SW480 (cell line): ENCODE measurements at places on chromosomes 12 and 14.

DNA sequence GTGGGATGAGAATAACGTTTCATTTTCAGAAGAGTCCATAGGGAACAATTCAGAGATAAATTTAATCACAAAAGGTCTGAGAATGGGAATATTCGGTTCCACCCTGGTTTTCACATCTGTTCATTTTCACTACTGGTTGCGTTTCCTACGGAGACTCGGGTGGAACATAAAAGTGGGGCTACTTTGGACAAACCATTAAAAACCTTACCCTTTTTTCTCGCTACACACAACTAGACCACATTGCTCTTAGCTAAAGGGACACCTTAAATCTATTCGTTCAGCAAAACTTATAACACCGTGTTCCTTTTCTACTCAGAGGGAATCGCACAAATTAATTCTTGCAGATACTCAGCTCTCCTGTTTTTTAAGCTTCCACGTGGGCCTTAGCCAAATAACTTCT, 1.0 kb upstream of the SUDS3 start:
- DNase-seq = no peak

- no peak for DNase-seq
These were observed 38.5 kb downstream of the LRIG3 start for GRCh38 chr12:58881816-58882215.

DNA sequence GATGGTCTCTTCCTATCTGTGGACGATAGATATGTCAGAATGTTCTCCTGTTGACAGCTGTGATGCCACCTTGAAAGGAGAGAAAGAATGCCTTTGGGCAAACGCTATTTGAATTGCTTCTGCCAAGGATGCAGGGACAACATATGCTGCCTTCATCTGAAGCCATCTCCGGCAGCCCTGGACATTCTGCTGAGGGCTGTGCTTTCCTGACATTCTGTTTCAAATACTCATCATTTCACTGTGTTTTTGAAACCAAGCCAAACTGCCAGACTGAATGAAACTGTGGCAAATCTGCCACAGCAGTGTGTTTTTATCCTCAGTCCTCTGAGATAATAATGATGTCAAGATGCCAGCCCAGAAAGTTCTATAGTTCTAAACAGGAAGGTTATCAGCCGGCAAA, 85.8 kb upstream of the BCAT1 start:
- no peak for DNase-seq

- peak; percentile 27 for DNase-seq
These were observed 717 bp downstream of the PPHLN1 start for GRCh38 chr12:42326541-42327226.

GRCh38 chr14:69633238-69633637, 21.8 kb downstream of the SUSD6 start:
- DNase-seq = no peak

DNA sequence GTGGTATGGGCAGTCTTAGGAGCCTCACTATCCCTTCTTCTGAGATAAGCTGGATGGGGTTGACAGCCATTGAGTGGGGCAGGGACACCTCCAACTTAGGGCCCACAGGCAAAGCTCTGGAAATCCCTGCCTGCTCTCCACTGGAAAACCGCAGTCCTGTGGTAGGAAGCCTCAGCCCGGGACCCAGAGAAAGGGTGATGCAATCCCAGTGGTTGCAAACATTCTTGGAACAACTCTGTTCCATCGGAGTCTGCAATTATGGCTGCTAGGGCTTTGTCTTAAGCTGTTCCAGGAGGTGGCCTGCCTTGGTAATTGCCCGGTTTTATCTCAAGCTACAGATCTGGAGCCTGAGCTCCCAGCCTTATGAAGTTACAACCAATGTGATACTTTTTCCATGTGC, 133.4 kb downstream of the DICER1 start:
- DNase-seq = peak; percentile 37

DNA sequence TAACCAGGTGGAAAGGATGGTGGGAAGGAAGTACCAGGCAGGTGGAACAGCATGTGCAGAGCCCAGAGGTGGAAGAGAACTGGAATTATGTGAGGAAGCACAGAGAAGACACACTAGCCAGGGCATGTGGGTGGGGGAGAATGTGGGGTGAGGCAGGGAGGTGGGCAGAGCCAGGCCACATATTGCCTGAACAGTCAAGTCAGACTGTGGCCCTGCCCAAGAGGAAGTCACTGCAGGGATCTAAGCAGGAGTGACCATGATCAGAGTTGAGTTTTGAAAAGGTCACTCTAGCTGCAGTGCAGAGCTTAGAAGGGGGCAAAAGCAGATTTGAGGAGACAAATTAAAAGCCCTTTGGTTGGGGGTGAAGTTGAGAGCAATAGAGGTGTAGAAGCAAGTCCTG, 114.0 kb upstream of the SLC38A2 start:
- no peak for DNase-seq

- DNase-seq = no peak
These were observed 158.3 kb upstream of the BMP4 start for GRCh38 chr14:54114941-54115340.

GRCh38 chr14:34797747-34798583, 77.2 kb downstream of the BAZ1A start:
- DNase-seq = no peak

GRCh38 chr14:80491131-80491530, 279.8 kb upstream of the DIO2 start:
- peak; percentile 37 for DNase-seq

DNA sequence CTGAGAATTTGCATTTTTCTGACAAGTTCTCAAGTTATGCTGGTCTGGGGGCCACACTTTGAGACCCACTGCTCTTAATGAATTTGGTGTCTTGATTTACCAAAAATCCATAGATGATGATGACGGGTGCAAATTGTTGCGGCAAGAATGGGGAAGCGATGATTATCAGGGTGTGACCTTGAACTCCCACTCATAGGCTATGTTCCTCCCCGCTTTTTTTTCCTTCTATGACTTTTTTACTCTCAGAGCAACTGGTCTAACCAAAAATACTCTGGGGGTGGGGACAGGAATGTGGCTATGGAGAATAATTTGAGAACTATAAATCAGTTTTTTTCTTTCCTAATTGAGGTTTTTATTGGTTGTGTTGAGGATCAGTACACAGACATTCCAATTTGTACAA, 83.6 kb downstream of the PPFIBP1 start:
- DNase-seq = no peak

DNA sequence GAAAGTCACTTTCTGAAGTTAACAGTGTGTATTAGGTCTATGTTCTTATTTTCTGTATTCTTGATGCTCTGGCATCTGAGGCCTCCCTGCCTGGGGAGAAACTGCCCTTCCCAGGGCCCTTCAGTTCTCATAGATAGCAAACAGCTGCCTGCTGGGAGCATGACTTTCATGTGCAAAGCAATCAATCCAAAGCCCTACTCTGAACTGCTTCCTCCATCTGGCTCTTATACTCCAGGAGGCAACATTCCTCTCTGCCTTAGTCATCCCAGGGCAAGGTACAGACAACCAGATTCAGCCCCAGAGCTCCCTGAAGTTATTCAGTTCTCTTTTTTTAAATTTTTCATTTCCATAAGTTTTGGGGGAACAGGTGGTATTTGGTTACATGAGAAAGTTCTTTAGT, 41.7 kb upstream of the RIN3 start:
- peak; percentile 95 for DNase-seq

GRCh38 chr12:104994336-104994735, 8.2 kb downstream of the NOPCHAP1 start:
- no peak for DNase-seq

DNA sequence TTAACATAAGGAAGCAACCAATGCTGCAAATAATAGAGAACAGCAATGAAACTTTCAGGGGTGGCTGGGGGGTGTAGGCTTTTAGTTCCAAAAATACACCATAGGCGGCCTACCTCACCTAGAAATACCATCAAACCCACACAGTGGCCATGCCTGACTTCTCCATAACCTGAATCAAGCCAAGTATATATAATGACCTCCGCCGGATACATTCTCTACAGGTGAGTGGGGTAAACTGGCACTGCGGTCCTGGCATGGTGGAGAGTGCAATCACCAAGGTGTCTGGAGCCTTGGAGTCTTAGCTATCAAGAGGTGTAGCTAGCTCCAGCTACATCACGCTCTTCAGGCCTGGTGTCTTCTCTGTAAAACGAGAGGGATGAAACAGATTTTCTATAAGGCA, 1.2 kb downstream of the ZBTB25 start:
- peak; percentile 46 for DNase-seq

- DNase-seq = no peak
These were observed 72.8 kb downstream of the PAPOLA start for GRCh38 chr14:96574633-96575632.

DNA sequence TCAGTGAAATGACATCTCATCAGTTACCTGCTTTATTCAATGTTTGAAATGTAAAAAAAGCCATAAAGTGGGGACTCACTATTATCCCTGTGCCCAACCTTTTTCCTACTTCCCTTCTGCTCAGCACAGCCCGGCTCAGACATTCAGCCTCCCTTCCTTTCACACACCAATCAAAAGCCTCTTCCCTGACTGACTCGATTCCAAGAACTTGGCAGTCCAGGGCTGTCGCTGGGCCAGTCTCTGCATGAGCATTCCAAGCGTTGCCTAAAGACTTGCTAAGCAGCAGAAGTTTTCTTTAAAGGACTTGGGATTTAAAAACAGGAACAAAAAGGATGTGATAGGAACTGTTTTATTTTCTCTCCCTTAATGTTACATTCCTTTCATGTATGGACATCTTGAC, 22.7 kb downstream of the ITPR2 start:
- DNase-seq = no peak

DNA sequence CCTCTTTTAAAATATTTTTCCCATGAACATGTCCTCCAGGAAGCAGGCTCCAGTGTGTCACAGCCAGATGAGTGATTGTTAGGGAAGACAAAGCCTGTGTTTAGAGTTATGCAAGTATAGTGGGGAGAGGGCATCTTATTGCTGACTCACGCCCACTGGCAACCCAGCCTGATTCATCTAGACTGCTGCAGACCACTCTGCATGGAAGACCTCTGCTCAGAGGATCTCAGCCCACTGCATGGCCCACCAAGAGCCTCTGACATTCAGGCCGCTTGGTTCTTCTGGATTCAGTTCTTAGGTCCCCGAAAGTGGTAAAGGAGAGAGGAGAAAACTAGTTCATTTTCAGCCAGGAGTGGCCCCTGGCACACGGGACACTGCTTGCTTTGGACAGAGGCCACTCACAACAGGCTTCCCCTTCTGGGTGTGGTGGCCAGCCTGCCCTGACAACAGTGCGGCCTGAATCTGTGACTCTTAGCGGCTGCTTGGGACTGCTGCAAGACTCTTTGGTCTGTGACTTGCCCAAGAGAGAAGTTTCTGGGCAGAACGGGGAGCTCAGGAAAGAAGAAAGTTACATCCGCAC, 266.3 kb downstream of the ZFP36L1 start:
- no peak for DNase-seq

GRCh38 chr14:104382361-104383087, 197.0 kb upstream of the C14orf180 start:
- DNase-seq = no peak

DNA sequence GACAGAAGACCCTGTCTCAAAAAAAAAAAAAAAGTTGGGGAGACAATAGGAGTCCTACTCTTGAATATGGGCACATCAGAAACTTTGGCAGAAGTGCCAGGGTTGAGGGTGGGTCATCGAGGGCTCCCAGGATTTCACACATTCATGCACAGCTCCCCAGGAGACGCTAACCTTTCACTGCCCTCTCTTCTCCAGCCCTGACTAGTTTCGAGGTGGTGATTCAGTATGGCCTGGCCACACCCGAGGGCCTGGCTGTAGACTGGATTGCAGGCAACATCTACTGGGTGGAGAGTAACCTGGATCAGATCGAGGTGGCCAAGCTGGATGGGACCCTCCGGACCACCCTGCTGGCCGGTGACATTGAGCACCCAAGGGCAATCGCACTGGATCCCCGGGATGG, 29.4 kb upstream of the LRP1-AS start:
- no peak for DNase-seq

- peak; percentile 59 for DNase-seq
These were observed 34.4 kb upstream of the SYCP3 start for GRCh38 chr12:101773650-101774162.

- DNase-seq = no peak
These were observed 381.2 kb upstream of the LRFN5 start for GRCh38 chr14:41225433-41225832.

DNA sequence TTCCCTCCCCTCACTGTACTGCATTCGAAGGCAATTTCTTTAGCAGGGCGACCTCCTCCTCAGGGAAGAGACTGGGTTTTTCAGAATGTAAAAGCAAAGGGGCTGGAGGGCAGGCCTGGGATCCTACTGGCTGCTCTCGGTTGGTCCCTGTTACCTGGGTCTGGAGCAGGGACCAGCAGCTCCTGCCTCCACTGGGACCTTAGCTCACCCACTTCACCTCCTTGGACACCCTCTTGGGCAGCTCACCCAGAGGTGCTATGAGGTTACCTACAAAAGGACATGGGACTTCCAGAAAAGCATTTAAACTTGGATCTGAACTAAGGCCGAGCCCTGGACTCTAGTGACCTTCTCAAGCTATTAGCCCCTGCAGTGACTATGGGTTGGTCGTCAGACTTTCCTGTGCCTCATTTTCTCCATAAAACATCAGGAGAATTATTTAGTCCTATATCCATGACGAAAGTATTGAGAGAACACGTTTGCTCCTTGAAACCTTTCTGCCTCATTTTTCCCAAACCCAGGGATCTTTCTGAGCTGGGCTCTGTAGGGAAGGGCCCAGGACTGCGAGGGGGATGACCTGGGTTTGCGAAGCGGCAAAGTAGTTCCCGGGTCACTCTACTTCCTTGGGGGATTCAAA, 65.0 kb downstream of the FBXL14 start:
- DNase-seq = no peak

GRCh38 chr12:132402831-132403416, 73.5 kb upstream of the GALNT9 start:
- no peak for DNase-seq

DNA sequence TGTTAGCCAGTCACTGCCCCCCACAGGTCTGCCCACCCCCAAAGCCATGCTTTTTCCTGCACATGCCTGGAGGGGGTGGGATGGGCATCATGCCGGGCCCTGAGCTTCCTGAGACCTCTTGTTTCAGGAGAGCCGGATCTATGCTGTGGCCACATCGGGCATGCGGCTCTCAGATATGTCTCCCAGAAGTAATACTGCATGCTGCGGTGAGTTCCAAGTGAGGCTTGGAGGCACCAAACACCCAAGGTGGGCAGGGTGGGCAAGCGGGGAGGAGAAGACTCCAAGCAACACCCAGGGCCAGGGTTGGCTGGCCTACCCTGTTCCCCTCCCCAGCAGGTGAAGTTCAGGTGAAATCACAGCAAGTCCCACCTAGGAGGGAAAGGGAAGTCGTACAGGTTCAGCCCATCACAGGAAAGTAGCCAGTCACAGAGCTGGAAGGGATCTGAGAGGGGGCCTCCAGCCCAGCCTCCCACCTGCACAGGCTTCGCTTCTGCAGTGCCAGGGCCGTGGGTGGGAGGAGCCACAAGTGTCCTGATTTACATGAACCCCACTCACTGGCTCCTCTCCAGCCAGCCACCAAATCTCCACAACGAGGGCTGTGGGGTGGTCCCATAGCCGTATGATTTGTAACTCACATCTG, 30.9 kb downstream of the PIGH start:
- DNase-seq = no peak
